Breast epithelium (tissue), 4 donors: ENCODE measurements at places on chromosomes 5 and 9.
A peak's percentile ranks its signal among the peaks of the same experiment; 100 is the strongest.

- H3K4me3 ChIP-seq = no peak overlapping the region
- no peak for DNase-seq
- no peaks in the 10 kb centered on the region for H3K4me1 ChIP-seq
- no peaks in the 10 kb centered on the region for H3K36me3 ChIP-seq
- no peaks in the 10 kb centered on the region for H3K27me3 ChIP-seq
These were observed 132.8 kb upstream of the TAF11L2 start for GRCh38 chr5:17364987-17365810.

DNA sequence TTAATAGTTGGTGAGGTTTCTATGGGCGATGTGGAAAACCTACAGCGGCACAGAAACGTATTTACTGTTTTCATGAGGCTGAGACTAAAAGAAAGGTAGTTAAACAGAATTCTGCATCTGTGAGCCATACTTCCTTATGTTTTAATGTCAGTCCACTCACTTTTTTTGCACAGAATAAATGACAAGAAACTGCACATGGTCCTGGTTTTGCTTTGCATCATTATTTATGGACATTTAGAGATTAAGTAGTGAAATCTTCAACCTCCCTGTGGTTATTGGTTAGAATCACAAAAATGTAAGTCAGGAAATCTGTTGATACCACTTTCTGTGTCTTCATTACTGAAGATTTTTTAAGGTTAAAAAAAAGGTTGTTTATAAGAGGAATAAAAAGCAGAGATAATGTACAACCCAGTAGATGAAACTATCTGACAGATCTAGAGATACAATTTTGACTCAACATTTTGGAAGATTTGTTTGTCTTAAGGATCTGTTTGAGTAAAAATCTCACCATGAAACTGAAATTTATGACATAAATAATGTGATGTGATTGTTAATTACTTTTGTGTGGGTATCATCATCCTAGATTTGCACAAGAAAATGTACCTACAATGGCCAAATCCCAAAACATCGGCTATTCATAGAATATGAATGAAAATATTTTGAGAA lies 2.4 kb downstream of the PRR16 start:
- H3K36me3 ChIP-seq = no peaks in the 10 kb centered on the region
- no peaks in the 10 kb centered on the region for H3K4me1 ChIP-seq
- H3K27ac ChIP-seq = no peak overlapping the region

DNA sequence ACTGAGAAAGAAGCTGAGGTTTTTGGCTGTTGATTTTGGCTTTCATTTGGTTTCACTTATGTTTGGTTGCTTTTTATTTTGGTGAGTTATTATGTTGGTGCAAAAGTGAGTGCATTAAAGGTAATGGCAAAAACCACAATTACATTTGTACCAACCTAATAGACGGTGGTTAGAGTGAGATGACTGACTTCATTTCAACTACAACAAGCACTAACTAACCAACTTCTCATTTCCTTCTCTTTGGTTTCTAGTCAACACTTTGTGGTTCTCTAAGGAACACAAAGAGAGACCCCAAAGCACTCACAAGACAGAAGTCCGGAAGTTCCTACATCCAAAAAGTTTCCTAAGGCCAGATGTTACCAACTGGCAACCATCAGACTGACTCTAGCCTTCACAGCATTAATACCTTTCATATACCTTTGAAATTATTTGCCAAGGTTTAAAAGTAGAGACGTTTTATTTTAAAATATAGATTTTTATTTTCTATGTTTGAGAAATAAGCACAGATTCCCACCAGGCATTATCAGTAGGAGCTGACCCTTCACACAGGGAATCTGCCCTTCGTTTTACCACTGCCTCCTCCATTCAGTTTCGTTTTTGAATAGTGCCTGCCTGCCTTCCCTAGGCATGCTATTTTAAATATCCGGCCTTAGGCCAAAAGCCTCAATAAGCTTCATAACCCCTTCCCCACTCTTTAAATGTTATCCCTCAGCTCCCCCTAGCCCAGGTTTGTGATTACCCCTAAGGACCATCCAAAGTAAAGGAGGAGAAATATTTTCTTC lies 301.1 kb upstream of the PTGER4 start:
- DNase-seq = no peak
- no peaks in the 10 kb centered on the region for H3K4me1 ChIP-seq
- H3K27ac ChIP-seq = no peak overlapping the region
- no peak overlapping the region for H3K4me3 ChIP-seq

DNA sequence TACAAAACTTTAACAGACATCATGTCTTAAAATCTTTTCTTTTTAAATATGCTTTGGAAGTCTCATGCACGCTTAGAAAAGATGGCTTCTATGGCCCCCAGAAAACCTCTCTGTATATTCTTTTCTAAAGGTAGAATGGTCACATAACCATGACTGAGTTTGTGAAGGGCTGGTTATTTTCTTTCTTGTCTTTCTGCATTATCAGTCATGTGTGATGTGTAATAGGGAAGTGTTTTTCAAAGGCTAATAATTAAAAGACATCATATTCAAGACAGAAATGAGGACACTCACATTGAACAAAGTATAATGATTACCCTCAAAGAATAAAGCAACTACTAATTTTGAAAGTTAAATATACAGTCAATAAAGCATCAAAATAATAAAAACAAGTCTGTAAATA lies 253.4 kb downstream of the TRPM3 start:
- H3K27ac ChIP-seq = no peak overlapping the region
- no peak overlapping the region for H3K4me3 ChIP-seq
- H3K27me3 ChIP-seq = no peaks in the 10 kb centered on the region
- DNase-seq = no peak
- H3K36me3 ChIP-seq = no peaks in the 10 kb centered on the region
- H3K4me1 ChIP-seq = no peaks in the 10 kb centered on the region

DNA sequence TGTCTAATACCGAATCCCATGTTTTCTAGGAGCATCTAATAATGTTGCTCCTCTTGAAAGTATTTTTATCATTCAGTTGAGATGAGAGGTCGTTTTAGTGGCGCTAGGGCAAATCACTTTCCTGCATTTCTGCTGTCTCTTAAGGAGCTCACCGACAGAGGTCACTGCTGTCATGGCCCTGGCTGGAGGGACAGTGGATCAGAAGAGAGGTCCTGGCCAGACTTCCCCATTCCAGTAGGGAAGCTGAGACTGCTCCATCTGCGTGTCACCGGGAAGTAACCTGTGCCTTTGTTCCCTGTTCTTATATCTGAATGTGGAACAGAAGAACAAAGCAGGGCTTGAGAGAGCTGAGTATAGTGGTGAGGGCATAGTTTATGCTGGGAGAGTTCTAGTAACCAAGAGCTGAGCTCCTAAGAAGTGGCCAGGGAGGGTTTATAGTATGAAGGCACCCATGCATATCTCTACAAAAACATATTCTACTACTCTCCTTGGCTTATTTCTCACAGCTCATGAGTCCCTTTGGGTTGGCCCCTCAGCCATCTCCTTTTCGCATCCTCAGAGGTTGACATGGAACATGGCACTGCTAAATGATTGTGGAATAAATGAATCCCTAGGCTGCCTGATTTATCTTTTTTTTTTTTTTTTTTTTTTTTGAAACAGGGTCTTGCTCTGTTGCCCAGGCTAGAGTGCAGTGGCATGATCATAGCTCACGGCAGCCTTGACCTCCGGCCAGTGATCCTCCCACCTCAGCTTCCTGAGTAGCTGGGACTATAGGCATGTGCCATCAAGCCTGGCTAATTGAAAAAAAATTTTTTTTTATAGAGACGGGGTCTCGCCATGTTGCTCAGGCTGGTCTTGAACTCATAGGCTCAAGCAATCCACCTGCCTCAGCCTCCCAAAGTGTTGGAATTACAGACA lies 27.2 kb downstream of the ATP6V0E1 start:
- no peaks in the 10 kb centered on the region for H3K27me3 ChIP-seq
- DNase-seq = peak; percentile 58
- H3K4me3 ChIP-seq = no peak overlapping the region
- no peaks in the 10 kb centered on the region for H3K36me3 ChIP-seq
- peak overlapping the region; percentile 75 for H3K27ac ChIP-seq

DNA sequence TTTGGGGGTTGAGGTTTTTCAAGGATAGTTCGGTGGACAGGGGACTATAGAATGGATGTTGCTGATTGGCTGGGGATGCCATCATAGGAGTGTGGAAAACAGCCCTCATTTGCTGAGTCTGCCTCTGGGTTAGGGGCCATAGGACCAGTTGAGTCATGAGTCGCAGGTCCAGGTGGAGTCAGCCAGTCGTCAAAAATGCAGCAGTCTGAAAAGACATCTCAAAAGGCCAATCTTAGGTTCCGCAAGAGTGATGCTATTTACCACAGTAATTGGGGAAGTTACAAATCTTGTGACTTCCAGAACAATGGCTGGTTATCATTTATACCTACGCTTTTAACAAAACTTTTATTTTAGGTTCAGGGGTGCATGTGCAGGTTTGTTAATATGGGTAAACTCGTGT lies 276.0 kb upstream of the DMRT1 start:
- no peak for DNase-seq
- H3K36me3 ChIP-seq = no peaks in the 10 kb centered on the region
- no peak overlapping the region for H3K4me3 ChIP-seq
- no peak overlapping the region for H3K27ac ChIP-seq

- H3K27me3 ChIP-seq = no peaks in the 10 kb centered on the region
- no peak for DNase-seq
- no peak overlapping the region for H3K4me3 ChIP-seq
- no peak overlapping the region for H3K27ac ChIP-seq
- no peaks in the 10 kb centered on the region for H3K4me1 ChIP-seq
These were observed 97.4 kb downstream of the HOMER1 start for GRCh38 chr5:79416499-79416898.

DNA sequence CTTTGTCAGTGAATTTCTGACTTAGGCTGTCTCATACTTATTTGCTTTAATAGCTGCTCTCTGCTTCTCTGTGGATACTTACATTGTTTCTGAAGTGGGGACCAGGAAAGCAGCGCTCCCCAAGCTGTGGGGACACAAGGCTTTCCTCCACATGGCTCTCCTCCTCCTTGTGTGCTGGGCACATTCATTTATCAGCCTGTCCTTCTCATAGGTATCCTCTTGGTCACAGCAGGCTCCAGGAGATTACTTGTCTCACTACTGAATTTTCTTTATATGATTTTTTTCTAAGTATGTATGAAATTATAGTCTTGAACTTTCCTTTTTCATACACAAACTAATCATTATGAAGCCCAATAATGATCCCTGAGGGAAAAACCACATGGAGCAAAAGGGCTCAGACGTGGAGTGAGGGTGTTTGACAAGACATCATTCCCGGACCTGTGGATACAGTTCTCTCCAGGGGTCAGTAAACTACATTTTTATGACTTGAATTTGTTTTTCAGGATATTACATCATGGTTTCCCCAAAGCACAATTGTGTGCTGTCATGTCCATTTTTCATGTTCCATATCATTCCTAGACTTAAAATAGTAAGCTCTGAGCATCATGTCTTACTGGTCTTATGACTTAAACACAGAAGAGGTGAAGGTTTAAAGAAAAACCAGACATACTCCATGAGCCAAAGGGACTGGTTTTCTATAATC lies 234.5 kb downstream of the PCSK1 start:
- DNase-seq = no peak
- H3K27me3 ChIP-seq = no peaks in the 10 kb centered on the region
- no peaks in the 10 kb centered on the region for H3K36me3 ChIP-seq
- no peak overlapping the region for H3K27ac ChIP-seq

- no peak overlapping the region for H3K4me3 ChIP-seq
- H3K27me3 ChIP-seq = no peaks in the 10 kb centered on the region
- DNase-seq = no peak
- no peaks in the 10 kb centered on the region for H3K36me3 ChIP-seq
- H3K27ac ChIP-seq = no peak overlapping the region
These were observed 49.0 kb downstream of the NKD2 start for GRCh38 chr5:1057485-1058082.

- DNase-seq = no peak
- H3K36me3 ChIP-seq = no peaks in the 10 kb centered on the region
- no peaks in the 10 kb centered on the region for H3K27me3 ChIP-seq
- no peaks in the 10 kb centered on the region for H3K4me1 ChIP-seq
- no peak overlapping the region for H3K27ac ChIP-seq
These were observed 887 bp downstream of the PTPDC1 start for GRCh38 chr9:94085062-94085639.

DNA sequence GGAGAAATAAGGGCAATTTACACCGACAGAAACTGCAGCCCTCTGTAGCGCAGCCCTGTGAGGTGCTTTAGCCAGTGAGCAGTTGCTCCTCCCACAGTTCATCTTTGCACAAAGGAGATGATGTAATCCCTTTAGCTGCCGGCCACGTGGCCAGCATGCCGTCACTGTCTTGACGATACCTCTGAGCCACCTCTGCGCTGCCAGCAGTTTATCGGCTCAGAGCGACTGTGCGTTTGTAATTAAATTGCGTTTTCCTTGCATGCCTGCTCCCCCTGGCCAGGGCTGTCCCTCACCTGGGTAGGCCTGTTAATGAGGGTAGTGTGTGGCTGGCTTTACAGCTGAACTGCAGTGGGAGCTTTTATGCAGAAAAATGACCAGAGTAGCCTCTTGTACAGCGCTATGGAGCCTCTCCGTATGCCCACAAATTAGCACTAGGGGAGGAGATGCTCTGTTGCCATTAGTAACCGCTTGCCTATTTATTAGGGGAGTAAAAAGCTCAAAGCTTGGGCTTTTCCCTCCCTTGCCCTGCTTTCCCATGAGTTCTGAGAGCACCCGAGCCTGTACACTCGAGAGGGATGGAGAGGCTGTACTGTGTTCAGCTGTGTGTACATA lies 107.0 kb downstream of the TRIO start:
- H3K4me1 ChIP-seq = peaks cover 4% of the 10 kb centered on the region
- DNase-seq = peak; percentile 60
- H3K27ac ChIP-seq = peak overlapping the region; percentile 41
- no peak overlapping the region for H3K4me3 ChIP-seq
- H3K27me3 ChIP-seq = no peaks in the 10 kb centered on the region
- H3K36me3 ChIP-seq = no peaks in the 10 kb centered on the region

DNA sequence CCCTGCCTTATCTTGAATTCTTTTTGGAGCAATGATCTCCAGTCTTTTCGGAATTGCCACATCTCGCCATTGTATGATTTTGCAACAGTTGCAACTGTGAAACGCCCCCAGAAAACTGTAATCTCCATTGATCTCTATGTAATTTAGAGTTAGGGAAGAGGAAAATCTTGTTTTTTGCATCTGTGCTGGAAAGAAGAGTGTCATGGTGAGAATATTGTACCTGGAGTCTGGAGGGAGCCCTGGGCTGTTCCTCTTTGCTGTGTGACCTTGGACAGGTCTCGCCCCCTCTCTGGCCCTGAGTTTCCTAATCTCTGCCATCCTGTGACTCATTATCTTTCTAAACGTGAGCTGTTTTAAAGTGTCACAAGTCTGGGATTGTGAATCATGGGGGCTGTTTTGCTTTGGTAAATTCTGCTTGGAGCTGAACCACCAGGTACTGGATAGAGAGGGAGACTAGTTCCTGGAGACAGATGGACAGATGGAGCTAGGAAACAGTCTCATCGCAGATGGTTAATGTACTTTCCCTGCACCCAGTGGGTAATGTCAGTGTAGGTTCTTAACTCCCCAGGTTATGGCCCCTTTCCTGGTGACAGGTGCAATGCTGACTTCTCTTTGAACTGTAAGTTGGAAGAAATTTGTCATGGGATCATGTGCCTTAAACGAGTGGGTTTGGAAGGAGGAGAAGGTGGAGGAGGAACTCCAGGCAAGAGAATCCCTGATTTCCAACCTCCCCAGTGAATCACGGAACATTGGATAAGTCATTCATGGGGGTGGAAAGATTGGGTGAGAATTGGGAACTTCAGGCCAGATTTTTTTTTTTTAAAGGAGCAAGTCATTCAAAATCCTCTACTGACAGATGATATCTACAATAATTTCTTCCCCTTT lies 19.6 kb downstream of the PPARGC1B start:
- H3K36me3 ChIP-seq = no peaks in the 10 kb centered on the region
- H3K27me3 ChIP-seq = no peaks in the 10 kb centered on the region
- DNase-seq = no peak
- no peak overlapping the region for H3K27ac ChIP-seq

GRCh38 chr5:119996128-119996527 lies 366.8 kb downstream of the FAM170A start:
- no peak overlapping the region for H3K27ac ChIP-seq
- no peaks in the 10 kb centered on the region for H3K4me1 ChIP-seq
- no peak for DNase-seq
